ENCODE measurements at places on chromosomes 2 and 18.

GRCh38 chr2:131756141-131756907 is 228.6 kb downstream of the CCDC74A start:
- no peak for DNase-seq

- DNase-seq, result no peak
These were observed 199.7 kb downstream of the KCNS3 start for GRCh38 chr2:18078216-18078615.

DNA sequence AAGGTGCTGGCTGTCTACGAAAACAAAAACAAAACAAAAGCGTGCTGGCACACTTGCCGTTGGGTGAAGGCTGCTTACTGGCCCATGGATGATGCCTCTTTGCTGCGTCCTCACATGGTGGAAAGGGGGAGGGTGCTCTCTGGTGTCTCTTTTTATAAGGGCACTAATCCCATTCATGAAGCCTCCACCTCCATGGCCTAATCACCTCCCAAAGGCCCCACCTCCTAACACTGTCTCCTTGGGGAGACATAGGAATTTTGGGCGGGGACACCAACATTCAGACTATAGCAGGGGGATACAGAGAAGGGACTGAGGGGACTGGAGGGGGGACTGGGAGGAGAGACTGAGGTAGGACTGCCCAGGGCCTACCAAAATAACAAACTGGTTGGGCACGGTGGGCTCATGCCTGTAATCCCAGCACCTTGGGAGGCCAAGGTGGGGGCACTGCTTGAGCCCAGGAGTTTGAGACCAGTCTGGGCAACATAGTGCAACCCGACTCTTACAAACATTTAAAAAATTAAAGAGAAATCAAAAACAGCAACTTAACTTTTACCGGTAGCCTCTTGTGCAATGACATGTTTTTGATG is 14.5 kb downstream of the PTMA start:
- DNase-seq, result no peak

- DNase-seq, result no peak
These were observed 87.1 kb downstream of the ZNF236 start for GRCh38 chr18:76909439-76909838.

DNA sequence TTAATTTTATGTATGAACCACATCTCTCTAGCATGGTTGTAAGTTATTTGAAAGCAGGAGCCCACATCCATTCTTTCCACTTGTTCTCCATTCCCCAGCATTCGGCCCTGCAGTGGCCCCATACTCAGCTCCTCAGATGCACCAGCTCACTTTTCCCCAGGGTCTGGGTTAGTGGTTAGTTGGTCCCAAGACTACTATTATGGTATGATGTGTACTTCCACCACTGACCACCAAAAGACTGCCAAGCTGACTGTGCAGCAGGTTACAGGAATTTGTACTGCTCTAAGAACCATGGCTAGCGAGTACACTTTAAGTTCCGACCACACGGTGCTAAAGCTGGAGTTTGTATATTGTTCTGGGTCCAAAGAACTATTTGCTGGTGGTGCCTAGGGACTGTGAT is 413.6 kb upstream of the TCF4 start:
- DNase-seq, result no peak

GRCh38 chr2:122514451-122514996 is 759.1 kb downstream of the TSN start:
- no peak for DNase-seq

DNA sequence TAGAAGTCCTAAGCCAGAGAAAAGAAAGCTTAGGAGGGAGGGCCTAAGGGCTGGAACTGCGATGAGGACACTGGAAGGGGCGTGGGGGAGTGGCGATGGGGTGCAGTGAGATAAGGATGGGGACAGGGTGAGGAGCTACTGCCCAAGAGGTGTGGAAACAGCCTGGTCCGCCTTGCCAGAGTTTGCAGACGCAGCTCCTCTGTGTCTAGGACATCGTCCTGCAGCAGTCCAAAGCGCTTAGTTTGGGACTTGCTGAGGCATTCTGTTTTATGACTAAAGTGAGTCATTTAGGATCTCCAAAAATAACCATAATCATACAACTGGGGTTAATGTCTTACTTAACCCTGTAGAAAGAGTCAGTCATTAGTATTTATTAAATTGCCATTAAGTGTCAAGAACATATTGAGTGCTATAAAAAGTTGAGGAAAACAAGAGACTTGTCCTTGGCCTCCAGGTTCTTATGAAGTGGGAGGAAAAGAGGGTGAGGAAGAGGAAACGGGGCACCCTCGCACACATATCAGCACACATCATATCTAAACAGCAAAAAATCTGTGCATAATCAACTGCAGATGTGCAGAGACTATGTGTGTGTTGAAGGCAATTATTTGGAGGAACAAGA is 74.8 kb downstream of the CDK15 start:
- DNase-seq, result no peak

GRCh38 chr2:1499033-1499795 is 86.0 kb downstream of the TPO start:
- DNase-seq, result no peak

GRCh38 chr18:11324956-11325882 is 175.8 kb upstream of the PIEZO2 start:
- DNase-seq, result no peak

DNA sequence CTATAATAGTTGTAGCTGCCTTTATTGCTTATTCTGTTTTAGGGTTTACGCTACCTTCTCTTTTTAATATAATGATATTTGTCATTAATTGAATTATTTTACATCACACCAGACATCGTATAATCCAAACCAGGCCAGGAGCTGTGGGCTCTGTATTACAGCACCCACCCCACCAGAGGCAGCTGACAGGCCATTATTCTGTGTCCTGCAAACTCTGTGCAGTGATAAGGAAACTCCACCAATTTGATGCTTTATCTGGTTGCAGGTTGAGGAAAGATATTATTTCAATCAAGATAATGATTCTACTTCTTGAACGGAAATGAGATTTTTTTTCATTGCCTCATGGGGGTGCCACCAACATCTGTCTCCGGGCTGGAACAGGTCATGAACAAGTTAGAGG is 227.3 kb downstream of the ZBTB7C start:
- DNase-seq, result no peak

DNA sequence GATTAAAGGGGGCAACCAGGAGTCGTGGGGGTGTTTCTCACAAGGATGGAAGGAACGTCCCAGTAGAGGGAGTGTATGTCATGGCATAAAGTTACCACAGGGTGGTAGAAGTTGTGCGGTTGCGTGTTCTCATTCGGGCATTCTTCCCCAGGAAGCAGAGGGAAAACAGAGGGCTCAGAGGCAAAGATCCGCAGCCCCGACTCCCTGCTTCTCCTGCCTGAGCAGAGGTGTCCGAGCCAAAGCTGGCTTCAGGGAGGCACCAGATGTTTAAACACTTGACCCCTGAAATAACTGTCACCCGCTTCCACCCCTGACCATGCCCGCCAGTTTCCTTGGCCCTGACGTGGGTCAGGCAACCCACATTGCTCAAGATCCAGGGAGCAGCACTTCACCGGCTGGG is 83.7 kb downstream of the EN1 start:
- peak; percentile 27 for DNase-seq

DNA sequence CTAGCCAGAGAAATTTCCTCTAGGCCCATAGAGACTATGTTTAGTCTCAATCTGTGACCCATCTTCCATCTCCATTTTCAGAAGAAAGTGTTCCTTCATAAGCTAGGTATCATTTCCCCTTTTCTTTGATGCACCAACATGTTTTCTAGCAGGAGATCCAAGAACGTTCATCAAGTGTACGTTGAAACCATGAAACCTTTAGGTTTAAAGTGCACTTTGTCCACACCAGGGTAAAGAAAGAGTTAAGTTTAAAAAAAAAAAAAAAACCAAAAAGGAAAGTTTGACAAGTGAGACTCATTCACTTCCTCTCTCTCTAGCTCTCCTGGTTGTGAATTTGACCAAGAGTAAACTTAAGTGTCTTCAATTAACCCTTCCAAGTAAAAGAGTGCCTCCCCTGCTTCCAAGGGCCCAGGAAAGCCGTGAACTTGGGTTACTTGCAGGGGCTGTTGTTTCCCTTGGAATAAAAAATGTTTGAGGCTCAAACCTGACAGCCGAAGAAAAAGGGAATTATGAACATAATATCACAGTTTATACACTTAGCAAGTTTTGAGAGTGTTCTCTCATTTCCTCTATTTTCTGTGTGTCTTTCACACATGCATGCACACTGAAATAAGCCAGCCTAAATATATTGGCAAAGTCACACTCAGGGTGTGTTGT is 56.7 kb downstream of the LBH start:
- no peak for DNase-seq

GRCh38 chr18:26978812-26979341 is 113.4 kb upstream of the AQP4 start:
- no peak for DNase-seq

Data from retina (tissue), 1 donor.